Nasal cavity respiratory epithelium epithelial cell of viscerocranial mucosa (primary cell): ENCODE measurements at places on chromosomes 6 and 20. TPM values are rescaled to one million over a fixed set of nuclear protein-coding genes. Genes with fewer than 3 reads are reported as not detected.

Gene HTR1B
- 0.64 and 0.68 TPM in 2 replicates for total RNA-seq

Gene FAM162B
- not detected in 2 replicates for total RNA-seq

Gene DEF6
- 23.2 and 24.6 TPM in 2 replicates for total RNA-seq

Gene NKX2-4
- not detected in 2 replicates for total RNA-seq

Gene CASS4
- total RNA-seq = under 0.01 and 0.64 TPM in 2 replicates

Gene FERMT1
- 53.0 and 80.4 TPM in 2 replicates for total RNA-seq

Gene TEAD3
- total RNA-seq = 6.5 and 18.9 TPM in 2 replicates

Gene SERPINB6
- 30.4 and 66.5 TPM in 2 replicates for total RNA-seq

Gene HCRTR2
- not detected in 2 replicates for total RNA-seq

Gene TCF19
- 1.7 and 2.1 TPM in 2 replicates for total RNA-seq

Gene FOXS1
- not detected in 2 replicates for total RNA-seq

Gene KCNK16
- not detected in 2 replicates for total RNA-seq

Gene MROH8
- total RNA-seq = under 0.01 and 0.43 TPM in 2 replicates

Gene GSTA3
- not detected in 2 replicates for total RNA-seq

Gene PPP2R5D
- total RNA-seq = 18.5 and 27.2 TPM in 2 replicates

Gene COL9A3
- 0.14 and 1.7 TPM in 2 replicates for total RNA-seq
